ENCODE measurements at places on chromosomes 2 and 18.

GRCh38 chr2:149129433-149129832, 90.9 kb downstream of the LYPD6B start:
- DNase-seq = no peak

- no peak for DNase-seq
Observed at GRCh38 chr2:46669996-46670793, 190.8 kb downstream of the TMEM247 start.

DNA sequence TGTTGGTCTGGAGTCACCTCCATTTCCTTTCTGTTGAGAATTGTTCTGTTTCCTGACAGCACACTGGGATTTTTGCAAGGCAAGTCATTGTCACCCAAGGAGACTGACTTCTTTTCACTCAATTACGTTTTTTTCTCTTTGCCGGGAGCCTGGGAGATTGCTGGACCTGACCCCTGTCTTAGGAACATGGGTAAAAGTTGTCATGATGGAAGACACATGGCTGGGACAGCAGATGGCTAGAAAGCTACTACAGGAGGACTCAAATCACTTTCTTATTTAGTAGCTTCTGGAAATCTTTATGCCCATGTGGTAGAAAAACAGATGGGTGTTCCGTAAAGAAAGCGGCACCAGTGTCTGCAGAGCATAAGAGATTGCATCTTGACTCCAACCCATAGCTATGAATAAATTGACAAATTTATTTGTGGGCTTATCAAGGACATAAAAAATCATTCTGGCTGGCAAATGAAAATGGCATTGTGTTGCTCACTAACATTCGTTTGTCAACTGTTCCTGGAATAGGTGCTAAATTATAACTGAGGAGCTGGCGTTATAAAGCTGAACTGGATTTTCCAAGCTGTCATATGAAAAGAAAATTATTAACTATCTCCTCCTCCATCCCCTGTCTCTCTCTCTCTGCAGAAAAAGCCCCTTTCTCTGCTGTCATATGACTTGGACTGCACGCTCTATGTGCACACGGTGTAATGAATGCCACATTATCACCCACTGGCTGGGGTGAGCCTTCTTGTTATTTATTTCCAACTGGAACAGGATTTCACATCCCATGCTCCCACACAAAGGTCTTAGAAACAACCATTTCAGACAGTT, 159.8 kb downstream of the SH3RF3 start:
- DNase-seq = no peak

- peak; percentile 86 for DNase-seq
Observed at GRCh38 chr2:101175991-101176390, 24.8 kb upstream of the TBC1D8 start.

DNA sequence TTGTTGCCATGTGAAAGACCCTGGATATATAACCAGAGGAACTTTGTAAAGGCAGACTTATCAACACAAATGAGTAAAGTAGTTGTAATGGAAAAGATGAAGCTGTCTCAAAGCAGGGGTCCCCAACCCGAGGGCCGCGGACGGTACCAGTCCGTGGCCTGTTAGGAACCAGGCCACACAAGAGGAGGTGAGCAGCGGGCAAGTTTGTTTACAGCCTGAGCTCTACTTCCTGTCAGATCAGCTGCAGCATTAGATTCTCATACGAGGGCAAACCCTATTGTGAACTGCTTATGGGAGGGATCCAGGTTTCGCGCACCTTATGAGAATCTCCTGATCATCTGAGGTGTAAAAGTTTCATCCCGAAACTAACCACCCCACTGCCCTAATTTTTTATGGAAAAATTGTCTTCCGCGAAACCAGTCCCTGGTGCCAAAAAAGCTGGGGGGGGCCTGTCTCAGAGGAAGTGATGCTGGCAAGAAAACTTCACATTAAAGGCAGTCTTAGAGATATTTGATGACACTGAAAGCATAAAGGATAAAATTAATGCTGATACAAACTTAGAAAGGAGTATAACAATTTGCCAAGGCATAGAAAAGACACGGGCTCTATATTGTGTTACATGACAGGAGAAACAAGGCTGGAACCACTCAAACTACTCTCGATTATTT, 57.5 kb upstream of the MSTN start:
- no peak for DNase-seq

DNA sequence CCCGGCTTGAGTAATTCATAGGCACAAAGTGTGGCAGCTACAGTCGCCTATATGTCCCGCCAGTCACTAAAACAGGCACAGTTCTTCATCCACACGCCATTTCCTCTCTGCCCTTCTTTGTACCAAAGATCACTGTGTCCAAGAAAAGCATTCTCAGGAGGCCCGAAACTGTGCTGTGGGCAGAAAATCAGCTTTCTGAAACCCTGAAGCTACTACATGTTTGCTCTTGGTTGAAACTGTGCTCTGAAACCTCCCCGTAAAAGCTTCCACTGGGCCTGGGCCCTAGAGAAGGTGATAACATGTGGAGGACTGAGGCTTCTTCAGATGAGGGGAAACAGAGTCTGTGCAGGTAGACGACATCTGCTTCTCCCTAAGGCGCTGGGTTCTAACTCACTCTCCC, 75.6 kb upstream of the ID2 start:
- DNase-seq = no peak

DNA sequence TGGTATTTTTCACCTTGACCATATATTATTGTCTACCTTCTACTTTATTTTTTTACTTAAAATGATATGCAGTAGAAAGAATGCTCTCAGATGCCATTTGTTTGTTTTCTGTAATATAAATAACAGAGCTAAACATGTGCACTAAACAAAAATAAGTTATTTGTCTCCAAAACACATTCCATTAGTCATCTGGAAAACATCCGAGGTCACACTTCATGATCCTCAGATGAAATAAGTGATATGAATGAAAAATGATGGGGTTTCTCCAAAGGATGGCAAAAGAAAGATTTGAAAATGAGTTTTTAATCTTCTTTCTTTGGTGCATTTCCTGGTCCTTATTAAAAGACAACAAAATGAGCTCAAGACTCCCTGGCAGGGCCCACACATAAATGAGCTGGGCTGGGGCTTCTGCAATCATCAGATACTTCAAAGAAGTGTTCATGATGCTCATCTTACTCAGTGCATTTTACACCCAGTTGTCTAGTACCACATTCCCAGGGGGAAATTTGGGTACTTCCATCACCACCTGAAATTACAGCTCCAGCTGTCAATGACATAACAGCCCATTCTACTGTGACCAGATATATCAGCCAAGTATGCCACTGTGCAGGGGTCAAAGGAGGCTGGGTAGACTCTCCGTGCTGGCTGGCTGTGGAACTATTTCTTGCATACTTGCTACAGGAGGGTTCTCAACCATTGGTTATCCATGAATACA, 283.5 kb downstream of the PID1 start:
- no peak for DNase-seq

GRCh38 chr2:211055438-211055837, 499.0 kb downstream of the CPS1 start:
- DNase-seq = no peak

- no peak for DNase-seq
Observed at GRCh38 chr2:158217593-158217992, 115.9 kb downstream of the UPP2 start.

Measured in kidney epithelial cell (primary cell).